ENCODE measurements at places on chromosomes 5 and 9. TPM values are rescaled to one million over a fixed set of nuclear protein-coding genes. Genes with fewer than 3 reads are reported as not detected.

PCDHGB4 gene
- 7.9 TPM for total RNA-seq

ADAMTS16 gene
- total RNA-seq, result not detected

TMEM215 gene
- not detected for total RNA-seq

MAP1B gene
- 83.1 TPM for total RNA-seq

CYLC2 gene
- not detected for total RNA-seq

PCDH12 gene
- total RNA-seq, result 7.5 TPM

MAPKAP1 gene
- total RNA-seq, result 102 TPM

CTXN3 gene
- total RNA-seq, result not detected

SLC6A3 gene
- total RNA-seq, result not detected
